ENCODE measurements at places on chromosomes 3 and 15. TPM values are rescaled to one million over a fixed set of nuclear protein-coding genes. Genes with fewer than 3 reads are reported as not detected.

CTDSPL gene
- 30.2 TPM for polyA plus RNA-seq

P2RY14 gene
- 3.5 TPM for polyA plus RNA-seq

SLC7A14 gene
- polyA plus RNA-seq = 14.6 TPM

TGM5 gene
- polyA plus RNA-seq = not detected

ALG1L2 gene
- 2.5 TPM for polyA plus RNA-seq

ACTC1 gene
- 39.0 TPM for polyA plus RNA-seq

TMEM207 gene
- not detected for polyA plus RNA-seq

TLR9 gene
- polyA plus RNA-seq = 0.41 TPM

GOLGA8T gene
- polyA plus RNA-seq = 1.2 TPM

FETUB gene
- polyA plus RNA-seq = not detected

All from spinal cord (tissue), 10 donors.